Kidney glomerular epithelial cell (primary cell): ENCODE measurements at places on chromosomes 6 and 20.

- DNase-seq = peak; percentile 12
These were observed 166.2 kb downstream of the SCML4 start for GRCh38 chr6:107657755-107658461.

DNA sequence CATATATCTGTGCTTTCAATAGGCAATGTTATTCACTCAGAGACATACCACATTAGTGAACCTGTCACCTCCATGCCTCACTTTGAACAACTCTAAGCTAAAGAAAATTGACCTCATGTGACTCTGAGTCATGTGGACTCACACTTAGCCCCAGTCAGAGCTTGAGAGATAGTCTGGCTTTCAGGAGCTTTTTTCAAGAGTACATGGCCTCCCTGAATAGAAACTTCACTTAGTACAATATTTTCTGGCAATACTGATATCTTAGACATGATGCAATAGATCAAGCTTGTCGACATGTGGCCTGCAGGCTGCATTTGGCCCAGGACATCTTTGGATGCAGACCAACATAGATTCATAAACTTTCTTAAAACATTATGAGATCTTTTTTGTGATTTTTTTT lies 8.5 kb downstream of the SPTLC3 start:
- no peak for DNase-seq

DNA sequence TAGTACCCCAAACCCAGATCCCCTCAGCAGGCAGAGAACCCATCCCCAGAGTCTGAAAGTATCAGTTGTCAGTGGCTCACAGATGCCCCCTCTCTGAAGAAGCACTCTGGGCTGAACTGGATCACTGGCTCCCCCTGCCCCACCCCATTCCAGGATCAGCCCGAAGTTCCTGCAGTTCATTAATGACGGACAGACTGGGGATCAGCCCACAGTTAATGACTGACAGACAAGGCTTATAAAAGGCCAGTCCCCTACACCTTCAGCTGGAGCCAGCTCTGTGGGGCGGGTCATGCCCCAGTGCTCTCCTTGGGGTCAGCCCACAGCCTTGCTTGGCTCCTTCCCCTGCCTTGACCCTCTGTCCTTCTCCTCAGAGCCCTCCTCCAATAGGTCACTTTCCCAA lies 21.7 kb downstream of the KIAA1755 start:
- no peak for DNase-seq

GRCh38 chr6:160190973-160191372 lies 67.6 kb downstream of the SLC22A2 start:
- no peak for DNase-seq

DNA sequence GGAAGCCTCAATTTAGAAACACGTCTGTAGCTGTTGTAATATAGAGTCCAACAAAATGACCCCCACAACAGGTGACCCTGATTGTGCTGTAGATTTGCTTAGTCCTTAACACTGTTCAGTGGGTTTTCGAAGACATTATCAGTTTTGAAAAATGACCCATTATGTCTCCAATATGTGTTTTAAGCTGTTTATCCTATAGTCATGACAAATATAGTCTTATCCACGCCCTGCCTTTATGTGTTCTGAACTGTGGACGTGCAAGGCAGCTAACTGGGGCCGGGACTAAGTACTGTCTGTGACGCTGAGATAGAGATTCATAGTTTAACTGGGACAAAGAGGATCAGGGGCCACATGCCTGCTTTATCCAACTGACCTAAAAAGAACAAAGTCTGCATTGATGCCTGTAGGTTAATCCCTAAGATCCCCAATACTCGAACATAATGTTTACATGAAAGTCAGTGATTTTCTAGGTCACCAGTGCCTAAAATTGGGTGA lies 192.4 kb downstream of the CD83 start:
- DNase-seq = no peak

GRCh38 chr6:130655586-130655985 lies 171.6 kb upstream of the SMLR1 start:
- no peak for DNase-seq

- no peak for DNase-seq
These were observed 302.9 kb upstream of the TCF21 start for GRCh38 chr6:133585978-133586377.

DNA sequence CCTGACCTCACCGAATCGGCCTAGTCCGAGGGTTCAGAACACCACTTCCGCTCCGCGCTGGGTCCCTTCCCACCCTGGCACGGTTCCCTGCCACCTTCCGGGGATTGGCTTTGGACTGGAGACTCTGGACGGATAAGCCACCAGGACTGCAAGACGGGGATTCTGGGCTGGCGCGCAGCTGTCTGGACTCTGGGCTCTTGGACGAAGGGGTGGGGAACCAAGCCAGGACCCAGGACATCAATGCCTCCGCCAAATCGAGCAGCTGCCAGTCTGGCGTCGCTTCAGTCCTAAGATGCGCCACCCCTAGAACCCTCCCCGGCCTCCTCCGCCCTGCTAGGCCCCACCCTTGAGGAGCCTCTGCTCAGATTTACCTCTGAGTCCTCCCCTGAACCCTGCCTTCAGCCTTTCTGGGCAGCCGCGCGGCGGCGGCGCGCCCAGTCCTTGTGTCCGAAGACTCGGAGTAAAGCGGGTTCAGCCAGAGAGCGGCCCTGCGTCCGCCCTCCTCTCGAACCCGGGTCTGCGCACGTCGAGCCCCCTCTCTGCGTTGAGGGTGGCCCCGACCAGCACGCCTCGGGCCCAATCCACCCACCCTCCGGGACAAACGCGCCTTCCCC lies 1.2 kb downstream of the KCNK17 start:
- no peak for DNase-seq

DNA sequence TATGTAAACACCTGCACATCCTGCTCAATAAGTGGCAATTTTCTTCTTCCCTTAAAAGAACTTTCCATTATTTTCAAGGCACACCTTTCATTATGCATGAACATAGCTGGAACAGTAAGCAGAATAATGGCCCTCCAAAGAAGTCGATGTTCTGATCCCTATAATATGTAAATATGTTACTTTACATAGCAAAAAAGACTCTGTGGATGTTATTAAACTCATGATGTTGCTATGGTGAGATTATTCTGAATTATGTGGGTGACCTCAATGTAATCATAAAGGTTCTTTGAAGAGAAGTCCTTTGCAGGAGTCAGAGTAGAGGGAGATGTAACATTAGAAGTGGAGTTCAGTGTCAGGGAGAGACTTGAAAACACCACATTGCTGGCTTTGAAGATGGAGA lies 299.9 kb upstream of the PLN start:
- no peak for DNase-seq

DNA sequence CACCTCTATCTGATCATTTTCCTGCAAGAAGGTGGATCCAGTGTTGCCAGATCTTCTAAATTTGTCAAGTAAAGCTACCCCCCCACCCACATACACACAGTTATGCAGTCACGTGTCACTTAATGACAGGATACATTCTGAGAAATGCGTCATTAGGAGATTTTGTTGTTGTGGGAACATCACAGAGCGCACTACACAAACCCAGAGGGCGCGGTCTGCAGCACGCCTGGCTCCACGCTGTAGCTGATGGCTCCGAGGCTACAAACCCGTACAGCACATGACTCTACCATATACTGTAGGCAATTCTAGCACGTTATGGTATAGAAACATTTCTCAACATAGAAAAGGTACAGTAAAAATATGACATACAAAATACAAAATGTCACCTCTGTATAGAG lies 126.9 kb downstream of the SYCP2 start:
- DNase-seq = no peak

GRCh38 chr6:151029970-151030369 lies 164.5 kb downstream of the MTHFD1L start:
- DNase-seq = no peak

DNA sequence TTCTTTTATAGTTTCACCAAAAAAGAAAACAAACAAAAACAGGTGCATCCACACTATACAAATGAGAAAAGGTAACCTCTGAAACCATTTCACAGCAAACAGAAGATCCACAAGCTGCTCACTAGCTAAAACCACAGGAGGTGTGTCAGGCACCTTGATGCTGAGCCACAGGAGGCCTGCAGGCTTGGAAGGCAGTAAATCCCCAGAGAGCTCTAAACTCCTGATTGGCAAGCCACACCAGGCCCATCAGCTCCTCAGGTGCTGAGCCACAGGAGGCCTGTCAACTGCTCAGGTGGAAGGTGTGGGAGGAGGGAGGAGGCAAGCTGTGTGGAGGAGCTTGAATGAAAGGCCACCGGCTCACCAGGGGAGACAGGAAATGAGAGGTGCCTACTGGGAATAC lies 273.0 kb downstream of the PKHD1 start:
- DNase-seq = no peak

GRCh38 chr6:142372348-142372747 lies 70.5 kb downstream of the ADGRG6 start:
- DNase-seq = peak; percentile 88

DNA sequence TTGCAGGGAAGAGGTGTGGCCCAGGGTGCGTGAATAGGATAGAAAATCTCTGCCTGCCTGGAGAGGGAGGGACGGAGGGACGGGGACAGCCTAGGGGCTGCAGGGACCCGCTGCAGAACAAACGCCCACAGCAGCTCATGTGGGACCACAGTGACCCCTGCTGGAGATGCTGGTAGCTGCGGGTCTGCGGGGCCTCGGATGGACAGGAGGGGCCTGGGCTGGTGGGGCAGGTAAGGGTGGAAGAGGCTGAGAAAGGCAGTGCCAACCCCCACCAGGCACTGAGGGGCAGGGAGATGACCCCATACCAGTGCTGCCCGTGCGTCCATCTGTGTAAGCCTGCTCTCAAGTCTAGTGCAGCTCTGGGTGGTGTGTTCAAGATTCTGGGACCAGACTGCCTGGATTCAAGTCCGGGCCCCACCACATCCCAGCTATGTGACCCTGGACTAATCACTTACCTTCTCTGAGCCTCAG lies 39.4 kb downstream of the KIAA1755 start:
- DNase-seq = peak; percentile 54

DNA sequence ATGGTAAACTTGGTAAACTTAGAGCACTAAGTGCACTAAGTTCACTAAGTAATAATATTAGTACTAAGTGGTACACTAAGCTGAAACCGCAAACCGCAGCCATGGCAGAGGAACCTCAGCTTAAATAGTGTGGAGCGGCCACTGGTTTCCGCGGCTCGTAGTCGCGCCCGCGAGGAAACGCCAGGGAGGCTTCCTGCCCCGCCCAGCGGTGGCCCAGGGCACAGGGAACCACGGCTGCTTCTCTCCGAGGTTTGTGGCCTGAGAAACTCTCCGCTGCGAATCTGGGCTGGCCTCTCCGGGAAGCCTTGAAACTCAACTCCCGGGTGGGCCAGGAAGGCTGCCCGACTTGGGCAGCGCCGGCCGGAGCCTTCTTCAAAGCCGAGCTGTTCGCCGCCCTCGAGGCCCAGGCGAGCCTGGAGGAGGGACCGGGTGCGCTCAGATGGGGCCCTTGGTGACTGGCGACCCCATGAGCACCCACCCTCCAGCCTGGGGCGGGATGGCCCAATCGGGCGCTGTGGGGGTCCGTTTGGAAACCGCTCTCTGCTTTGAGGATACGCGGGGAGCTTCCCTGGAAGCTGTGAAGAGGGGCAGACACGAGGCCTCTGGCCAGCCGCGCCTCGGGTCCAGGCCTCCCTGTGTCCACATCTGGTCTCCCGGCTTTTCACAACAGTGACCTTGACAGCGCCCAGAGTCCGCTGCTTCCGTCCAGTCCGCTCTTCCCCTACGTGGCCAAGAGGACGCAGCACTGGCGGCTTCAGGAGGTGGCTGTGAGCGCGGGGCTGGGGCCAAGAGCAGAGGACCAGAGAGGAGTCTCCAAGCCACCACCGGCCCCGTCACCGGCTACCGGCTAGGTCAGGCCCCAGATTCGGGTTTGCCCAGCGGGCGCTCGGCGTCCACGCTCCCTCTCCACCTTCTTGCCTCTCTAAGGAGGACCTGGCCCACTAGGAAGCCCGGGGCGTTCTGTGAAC lies 25.4 kb upstream of the HLA-E start:
- DNase-seq = no peak

DNA sequence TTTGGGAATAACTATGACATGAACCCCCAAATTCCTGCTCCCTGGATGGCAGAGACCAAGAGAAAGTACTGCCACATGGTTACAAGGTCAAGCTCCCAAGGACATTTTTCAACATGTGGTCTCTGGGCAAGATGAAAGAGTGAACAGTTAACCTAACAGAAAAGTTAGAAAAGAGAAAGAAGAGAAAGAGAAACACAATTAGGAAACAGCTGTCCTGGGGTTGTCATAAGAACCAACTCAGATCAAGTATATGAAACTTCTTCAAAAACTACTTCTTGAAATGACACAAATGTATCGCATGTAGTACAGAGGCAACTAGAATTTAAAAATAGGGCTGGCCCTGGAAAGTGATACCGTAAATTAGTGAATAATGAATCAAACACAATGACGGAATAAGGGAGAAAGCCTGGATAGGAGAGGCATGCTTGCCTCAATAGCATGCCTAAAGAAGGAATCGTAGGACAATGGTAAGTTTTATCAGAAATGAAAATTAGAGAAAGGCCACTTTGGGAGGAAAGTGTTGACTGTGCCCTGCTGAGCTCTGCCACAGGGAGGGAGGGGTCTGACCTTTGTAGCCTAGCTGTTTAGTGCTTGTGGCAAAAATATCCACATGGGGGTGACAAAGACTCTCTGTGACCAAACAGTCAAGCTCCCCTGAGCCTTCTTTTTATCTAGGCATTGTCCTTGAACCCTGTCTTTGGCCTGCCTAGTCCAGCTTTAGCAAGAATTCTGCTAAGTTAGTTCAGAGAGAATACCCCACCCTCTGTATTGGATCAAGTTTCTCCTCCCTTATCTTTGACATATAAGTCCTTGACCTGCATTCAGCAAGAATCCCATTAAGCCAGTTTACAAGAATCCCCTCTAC lies 4.3 kb upstream of the DCBLD1 start:
- peak; percentile 7 for DNase-seq

GRCh38 chr20:59835448-59836395 lies 97.7 kb downstream of the SYCP2 start:
- DNase-seq = peak; percentile 45

DNA sequence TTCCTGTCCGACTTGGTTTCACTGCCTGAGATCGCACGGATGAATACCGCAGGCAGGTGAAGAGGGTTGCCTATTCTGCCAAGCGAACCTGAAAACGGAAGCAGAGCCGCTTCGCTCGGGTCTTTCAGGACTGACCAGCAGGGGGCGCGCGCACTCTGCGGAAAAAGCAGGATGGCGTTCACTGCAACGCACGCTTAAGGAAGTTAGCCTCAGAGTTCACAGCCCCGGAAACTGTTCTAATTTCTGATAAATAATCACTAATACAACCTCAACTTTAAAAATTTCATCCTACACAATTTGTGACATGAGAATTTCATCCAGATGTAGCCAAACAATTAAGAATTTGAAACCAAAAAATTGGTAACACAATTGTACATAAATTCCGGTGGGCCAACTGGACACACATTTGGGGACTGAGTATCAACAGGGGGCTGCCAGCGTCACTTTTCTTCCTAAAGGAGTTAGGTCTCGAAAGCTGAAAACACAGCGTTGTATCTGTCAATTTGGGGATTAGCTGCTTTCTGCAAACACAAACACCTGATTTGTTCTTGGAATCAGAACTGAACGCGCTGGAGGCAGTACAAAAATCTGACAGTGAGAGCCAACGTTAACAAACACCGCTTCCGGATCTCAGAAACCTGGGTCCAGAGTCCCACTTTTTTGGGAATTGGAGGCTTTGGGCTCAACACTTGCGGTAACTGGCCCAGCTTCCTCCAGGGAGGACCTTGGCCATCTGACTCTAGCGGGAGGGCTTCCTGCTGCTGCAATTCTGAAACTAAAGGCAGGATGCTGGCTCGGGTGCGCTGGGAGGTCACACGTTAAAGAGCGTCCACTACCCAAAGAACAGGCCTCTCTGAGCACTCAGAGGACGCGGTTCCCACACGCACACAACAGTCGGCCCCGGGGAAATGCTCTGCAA lies 8.8 kb downstream of the PXDC1 start:
- peak; percentile 78 for DNase-seq

- DNase-seq = no peak
These were observed 26.1 kb upstream of the FANCE start for GRCh38 chr6:35426074-35426473.
